Vagina (tissue), 2 donors: ENCODE measurements at places on chromosomes 16 and 17. TPM values are rescaled to one million over a fixed set of nuclear protein-coding genes. Genes with fewer than 3 reads are reported as not detected.

DNA sequence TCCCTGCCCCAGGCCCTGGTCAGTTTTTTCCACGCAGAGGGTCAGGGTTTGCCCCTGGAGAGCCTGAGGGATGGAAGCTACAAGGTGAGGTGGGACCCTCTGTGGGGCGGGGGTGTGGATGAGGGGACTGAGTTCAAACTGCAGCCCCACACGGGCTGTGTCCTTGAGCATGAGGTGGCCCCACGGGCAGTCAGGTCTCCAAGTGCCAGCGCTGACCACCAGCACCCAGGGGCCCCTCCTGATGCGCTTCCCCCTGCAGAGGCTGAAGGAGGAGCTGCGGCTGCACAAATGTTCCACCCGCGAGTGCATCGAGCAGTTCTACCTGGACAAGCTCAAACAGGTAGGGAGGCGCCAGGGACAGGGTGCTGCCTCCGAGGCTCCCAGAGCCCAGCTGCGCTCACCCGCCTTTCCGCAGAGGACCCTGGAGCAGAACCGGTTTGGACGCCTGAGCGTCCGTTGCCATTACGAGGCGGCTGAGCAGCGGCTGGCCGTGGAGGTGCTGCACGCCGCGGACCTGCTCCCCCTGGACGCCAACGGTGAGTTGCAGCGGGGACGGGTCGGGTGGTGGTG lies 4.3 kb downstream of the TSR3 start:
- H3K27ac ChIP-seq = no peak overlapping the region
- H3K27me3 ChIP-seq = no peaks in the 10 kb centered on the region
- peaks cover 34% of the 10 kb centered on the region for H3K4me1 ChIP-seq
- no peak overlapping the region for H3K4me3 ChIP-seq
- no peak for DNase-seq

DNA sequence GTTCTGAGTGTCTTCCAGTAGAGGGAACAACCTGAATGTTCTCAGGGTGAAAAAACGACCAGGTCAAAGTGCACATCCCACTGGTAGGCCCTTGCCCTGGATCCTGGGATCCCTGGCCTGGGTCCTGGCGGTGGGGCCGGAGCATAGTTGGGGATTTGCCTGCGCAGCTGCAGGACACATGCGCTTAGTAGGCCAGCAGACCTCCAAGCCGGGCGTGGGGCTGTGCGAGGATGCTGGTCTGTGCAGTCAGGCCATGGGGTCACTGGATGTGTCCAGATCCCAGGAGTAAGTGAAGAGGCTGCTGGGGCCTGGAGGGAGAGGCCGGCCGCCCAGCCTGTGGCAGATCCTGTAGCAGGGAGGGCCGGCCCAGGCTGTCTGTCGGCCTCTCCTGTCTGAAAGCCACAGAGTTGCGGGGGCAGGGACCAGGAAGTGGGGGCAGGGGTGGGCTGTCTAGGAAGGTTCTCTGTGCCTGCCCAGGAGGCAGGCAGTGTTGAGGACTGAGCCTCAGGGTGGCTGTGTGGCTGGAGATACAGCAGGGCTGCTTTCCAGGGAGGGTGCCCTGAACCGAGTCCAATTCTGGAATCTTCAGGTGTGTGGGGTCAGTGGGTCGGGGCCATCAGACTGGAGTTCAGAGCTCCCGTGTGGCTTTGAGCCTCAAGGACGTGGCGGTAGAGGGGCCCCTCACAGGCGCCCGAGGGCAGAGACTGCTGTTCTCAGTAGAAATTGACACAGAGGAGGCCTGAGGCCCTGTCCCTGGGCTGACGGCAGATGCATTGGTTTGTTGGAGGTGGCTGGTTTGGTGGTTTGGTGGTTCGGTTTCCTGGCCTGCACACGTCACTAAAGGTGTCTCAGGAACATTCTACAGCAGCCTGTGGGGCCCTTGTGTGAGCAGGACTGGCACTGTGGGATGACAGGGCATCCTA lies 17.2 kb upstream of the NUDT16L1 start:
- DNase-seq = no peak
- peaks cover 22% of the 10 kb centered on the region for H3K4me1 ChIP-seq
- H3K36me3 ChIP-seq = peaks cover 18% of the 10 kb centered on the region
- H3K27ac ChIP-seq = no peak overlapping the region
- no peaks in the 10 kb centered on the region for H3K27me3 ChIP-seq
- H3K4me3 ChIP-seq = no peak overlapping the region

DNA sequence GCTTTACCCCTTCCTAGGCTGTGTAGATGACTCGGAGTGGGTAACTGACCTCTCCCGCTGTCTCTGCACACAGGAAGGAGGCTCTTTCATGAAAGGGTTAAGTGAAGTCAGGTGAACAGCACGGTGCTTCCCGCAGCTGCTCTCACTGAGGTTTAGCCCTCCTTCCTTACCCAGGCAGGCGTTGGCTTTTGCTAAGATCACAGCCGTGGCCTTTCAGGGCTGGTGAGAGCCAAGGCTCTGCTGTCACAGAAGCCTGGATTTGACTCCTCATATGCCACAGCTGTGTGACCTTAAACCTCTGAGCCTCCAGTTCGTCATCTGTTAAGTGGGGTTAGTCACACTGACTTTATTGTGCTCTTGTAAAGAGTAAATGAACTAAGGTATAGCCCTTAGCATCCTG lies 90.9 kb upstream of the PLCG2 start:
- peaks cover 40% of the 10 kb centered on the region for H3K4me1 ChIP-seq
- H3K27me3 ChIP-seq = no peaks in the 10 kb centered on the region
- no peak overlapping the region for H3K4me3 ChIP-seq
- H3K36me3 ChIP-seq = peaks cover 13% of the 10 kb centered on the region
- H3K27ac ChIP-seq = no peak overlapping the region
- no peak for DNase-seq

Gene GAS7
- 47.1 TPM for total RNA-seq

Gene KDM6B
- 12.5 TPM for total RNA-seq

- no peaks in the 10 kb centered on the region for H3K27me3 ChIP-seq
- no peak for DNase-seq
- no peak overlapping the region for H3K27ac ChIP-seq
- peaks cover 12% of the 10 kb centered on the region for H3K4me1 ChIP-seq
- H3K36me3 ChIP-seq = no peaks in the 10 kb centered on the region
- peak overlapping the region; percentile 22 for H3K4me3 ChIP-seq
Observed at GRCh38 chr16:79163691-79164387, 436.7 kb downstream of the MAF start.

Gene CLEC10A
- total RNA-seq = 3.7 TPM

DNA sequence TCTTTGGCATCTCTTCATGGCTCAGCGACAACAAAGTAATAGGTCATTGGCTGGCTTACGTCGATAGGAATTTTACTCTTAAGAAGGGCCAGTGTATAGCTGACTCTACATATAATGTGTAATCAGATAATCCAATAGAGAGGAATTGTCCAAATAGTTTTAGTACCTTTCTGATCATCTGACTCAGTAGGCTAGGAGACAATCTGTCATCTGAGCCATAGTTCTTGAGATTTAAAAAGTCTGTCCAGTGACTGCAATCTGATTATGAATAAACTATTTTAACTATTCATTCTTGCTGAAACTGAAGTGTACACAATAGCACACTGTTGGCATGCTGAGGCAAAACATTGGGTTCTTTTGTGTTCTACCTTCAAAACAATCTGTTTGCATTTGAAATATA lies 21.4 kb upstream of the NOL11 start:
- no peaks in the 10 kb centered on the region for H3K27me3 ChIP-seq
- no peak for DNase-seq
- H3K4me1 ChIP-seq = no peaks in the 10 kb centered on the region
- no peak overlapping the region for H3K27ac ChIP-seq

Gene TIGD7
- 2.2 TPM for total RNA-seq

DNA sequence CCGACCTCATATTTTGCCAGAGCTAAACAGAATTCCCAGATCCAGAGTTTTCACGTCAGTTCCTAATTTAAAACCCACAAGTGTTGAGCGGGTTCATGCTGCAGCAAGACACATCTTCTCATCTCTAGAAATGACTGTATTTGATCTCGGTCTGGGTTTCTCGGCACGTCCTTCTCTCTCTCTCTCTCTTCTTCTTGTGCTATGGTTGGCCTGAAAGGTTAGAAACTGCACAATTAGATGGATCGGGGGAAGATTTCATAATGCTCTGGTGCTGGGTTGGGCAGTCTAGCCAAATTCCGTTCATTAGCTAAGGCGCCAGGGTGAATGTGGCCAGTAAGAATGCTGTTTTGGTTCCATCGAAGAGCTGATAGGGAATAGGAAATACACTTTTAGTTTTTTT lies 158.9 kb upstream of the NOG start:
- no peak for DNase-seq
- H3K36me3 ChIP-seq = no peaks in the 10 kb centered on the region
- H3K27ac ChIP-seq = no peak overlapping the region
- no peak overlapping the region for H3K4me3 ChIP-seq

Gene MAP3K14
- total RNA-seq = 9.8 TPM

Gene KRT36
- not detected for total RNA-seq

DNA sequence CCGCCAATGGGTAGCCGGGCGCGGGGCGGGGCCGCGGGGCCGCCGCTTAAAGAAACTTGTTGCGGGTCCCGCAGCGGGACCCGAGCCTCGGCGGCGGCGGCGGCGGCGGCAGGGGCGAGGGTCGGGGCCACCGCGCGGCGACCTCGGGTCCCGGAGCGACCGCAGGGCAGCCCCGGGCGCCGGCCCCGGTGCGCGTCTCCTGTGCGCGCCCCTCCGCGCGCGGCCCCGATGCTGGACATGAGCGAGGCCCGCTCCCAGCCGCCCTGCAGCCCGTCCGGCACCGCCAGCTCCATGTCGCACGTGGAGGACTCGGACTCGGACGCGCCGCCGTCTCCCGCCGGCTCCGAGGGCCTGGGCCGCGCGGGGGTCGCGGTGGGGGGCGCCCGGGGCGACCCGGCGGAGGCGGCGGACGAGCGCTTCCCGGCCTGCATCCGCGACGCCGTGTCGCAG lies at the start of gene SOX8:
Gene SOX8 (plus strand): TSS at position 76 of the 450 bp plus-strand sequence. CDS start 153 bp downstream, at position 229.
- H3K4me1 ChIP-seq = peaks cover 21% of the 10 kb centered on the region
- no peaks in the 10 kb centered on the region for H3K36me3 ChIP-seq
- DNase-seq = no peak
- H3K27me3 ChIP-seq = no peaks in the 10 kb centered on the region

DNA sequence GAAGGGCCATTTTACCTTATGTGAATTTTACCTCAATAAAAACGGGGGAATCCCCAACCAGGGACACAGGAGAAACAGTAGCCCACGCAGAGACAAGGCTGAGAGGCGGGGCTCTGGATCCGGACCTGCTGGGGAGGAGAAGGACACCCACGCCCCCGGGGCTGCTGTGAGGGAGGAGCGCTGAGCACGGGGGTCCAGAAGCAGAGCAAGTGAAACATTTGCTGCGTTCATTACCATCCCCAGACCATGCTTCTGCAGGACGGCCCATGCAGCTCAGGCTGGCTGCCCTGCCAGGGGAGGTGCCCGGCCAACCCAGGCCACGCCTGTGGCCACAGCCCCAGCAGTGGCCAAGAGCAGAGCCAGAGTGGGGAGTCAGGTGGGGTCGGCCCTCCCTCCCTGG lies 50.0 kb downstream of the KCNJ18 start:
- no peaks in the 10 kb centered on the region for H3K4me1 ChIP-seq
- no peak for DNase-seq
- H3K27ac ChIP-seq = no peak overlapping the region
- H3K36me3 ChIP-seq = no peaks in the 10 kb centered on the region
- no peaks in the 10 kb centered on the region for H3K27me3 ChIP-seq

Gene MILR1
- total RNA-seq = 11.0 TPM

DNA sequence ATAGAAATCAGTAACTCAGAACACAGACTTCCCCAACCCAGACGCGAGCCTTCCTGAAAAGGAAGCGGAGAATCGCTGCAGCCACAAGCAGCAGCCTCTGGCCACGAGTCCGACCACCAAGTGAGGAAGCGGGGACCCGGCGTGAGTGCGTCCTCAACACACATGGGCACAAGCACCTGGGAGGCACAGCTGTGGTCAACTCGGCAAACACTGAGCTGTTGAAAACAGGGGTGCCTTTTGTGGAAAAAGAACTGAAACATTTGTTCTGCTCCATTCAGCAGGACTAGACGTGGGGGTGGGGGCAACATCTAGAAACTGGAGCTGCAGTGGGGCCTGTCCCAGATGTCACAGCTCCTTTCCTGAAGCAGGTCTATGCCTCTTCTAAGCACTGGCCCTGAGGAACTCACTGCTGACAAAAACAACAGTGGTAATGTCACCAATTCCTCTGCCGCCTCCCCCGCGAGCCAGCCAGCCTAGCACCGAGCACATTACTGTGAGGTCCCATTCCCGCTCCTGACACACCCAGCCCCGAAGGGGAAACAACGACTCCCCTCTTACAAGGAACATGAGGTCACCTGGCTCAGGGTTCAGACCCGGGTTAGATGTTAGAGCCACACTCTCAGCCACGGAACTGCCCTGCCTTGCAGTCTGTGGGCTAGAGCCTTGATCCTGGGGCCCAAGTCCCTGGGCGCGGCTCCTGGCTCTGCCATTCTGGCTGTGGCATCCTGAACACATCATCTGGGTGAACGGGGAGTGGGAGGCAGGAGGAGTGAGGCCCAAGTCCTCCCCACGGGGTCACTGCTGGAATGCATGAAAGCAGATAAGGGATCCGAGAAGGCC lies 29.0 kb downstream of the KDM8 start:
- H3K27me3 ChIP-seq = no peaks in the 10 kb centered on the region
- no peak overlapping the region for H3K27ac ChIP-seq
- H3K36me3 ChIP-seq = peaks cover 13% of the 10 kb centered on the region

Gene CFDP1
- total RNA-seq = 45.7 TPM

- H3K4me3 ChIP-seq = no peak overlapping the region
- H3K36me3 ChIP-seq = no peaks in the 10 kb centered on the region
- H3K4me1 ChIP-seq = no peaks in the 10 kb centered on the region
- H3K27ac ChIP-seq = no peak overlapping the region
Observed at GRCh38 chr16:28264656-28265055, 27.7 kb upstream of the SBK1 start.

DNA sequence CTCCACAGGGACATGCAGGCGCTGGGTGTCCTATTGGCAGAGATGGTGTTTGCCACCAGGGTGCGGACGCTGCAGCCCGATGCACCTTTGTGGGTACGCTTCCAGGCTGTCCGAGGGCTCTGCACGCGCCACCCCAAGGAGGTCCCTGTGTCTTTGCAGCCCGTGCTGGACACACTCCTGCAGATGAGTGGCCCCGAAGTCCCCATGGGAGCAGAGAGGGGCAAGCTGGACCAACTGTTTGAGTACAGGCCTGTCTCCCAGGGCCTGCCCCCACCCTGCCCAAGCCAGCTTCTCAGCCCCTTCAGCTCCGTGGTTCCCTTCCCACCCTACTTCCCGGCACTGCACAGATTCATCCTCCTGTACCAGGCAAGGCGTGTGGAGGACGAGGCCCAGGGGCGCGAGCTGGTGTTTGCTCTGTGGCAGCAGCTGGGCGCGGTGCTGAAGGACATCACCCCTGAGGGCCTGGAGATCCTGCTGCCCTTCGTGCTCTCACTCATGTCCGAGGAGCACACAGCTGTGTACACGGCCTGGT lies 2.8 kb downstream of the WDR81 start:
- H3K27ac ChIP-seq = no peak overlapping the region
- no peak for DNase-seq
- H3K4me1 ChIP-seq = peaks cover 80% of the 10 kb centered on the region
- peaks cover 28% of the 10 kb centered on the region for H3K36me3 ChIP-seq
- H3K27me3 ChIP-seq = no peaks in the 10 kb centered on the region

Gene BEAN1
- not detected for total RNA-seq

Gene PRRT2
- 20.4 TPM for total RNA-seq

Gene FGF11
- total RNA-seq = 10.8 TPM

GRCh38 chr17:44362459-44362948 lies 1.1 kb downstream of the FAM171A2 start:
- peaks cover 38% of the 10 kb centered on the region for H3K4me1 ChIP-seq
- H3K27ac ChIP-seq = peak overlapping the region; percentile 83

- H3K27ac ChIP-seq = no peak overlapping the region
- no peak for DNase-seq
- H3K4me3 ChIP-seq = no peak overlapping the region
- peaks cover 68% of the 10 kb centered on the region for H3K36me3 ChIP-seq
- H3K27me3 ChIP-seq = no peaks in the 10 kb centered on the region
- H3K4me1 ChIP-seq = peaks cover 31% of the 10 kb centered on the region
Observed at GRCh38 chr16:71919035-71919434, 23.7 kb downstream of the IST1 start.
